HFF-Myc (cell line): ENCODE measurements at places on chromosomes 7 and 10.

- no peak for DNase-seq
Measured at GRCh38 chr7:140518370-140519006, 39.2 kb upstream of the MKRN1 start.

- no peak for DNase-seq
Measured at GRCh38 chr10:120749856-120750566, 101.2 kb upstream of the WDR11 start.

DNA sequence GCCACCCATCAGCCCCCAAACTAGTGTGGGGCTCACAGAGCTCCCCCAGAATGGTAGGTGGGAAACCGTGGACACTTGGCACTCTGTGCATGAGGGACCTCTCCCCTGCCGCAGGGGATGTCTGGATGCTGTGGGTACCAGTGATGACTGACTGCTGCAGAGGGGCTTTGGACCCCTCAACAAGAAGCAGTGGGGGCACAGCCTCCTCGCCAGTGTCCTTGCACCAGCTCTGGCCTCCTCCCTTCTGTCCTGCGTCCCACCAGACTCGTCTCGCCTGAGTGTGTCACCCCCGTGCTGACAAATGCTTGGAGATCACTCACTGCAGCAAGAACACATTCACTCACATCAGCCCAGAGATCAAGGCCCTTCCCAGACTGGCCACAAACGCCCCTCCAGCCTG lies 37.3 kb upstream of the R3HCC1L start:
- DNase-seq, result no peak

DNA sequence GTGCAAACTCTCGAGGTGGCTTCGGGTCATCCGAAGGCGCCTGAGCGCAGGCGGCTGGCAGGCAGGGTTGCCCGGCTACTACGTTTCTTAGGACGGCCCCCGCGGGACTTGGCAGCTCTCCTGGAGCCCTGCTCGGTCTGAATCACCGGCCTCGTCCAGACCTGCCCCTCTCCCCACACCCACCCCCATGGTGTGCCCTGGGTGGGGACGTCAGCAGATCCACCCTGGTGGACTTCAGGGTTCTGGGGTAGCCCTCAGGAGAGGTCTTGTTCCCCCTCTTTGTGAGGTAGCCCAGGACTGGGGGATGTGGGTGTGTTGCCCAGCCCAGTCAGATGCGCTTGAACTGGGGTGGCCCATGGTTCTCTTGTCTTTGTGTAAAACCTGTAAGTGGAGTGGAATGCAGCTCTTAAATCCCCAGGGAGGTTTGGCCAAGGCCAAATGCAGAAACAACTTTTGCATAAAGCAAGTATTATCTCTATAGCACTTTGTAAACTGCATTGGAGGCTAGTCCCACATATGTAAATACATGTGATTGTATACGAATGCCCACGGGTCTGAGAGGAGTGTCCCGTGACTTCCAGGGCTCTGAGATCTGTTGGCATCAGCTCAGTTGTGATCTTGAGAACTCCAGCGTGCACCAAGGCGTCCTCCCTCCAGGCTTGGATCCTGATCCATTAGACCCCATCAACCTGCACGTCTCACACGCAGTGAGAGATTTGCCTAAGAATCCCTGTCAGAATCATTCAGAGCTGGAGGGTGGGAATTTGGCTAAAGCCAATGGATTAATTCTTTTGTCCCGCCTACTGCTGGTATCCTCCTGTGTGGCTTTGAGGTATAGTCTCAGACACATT lies 1.8 kb downstream of the PFKFB3 start:
- no peak for DNase-seq

DNA sequence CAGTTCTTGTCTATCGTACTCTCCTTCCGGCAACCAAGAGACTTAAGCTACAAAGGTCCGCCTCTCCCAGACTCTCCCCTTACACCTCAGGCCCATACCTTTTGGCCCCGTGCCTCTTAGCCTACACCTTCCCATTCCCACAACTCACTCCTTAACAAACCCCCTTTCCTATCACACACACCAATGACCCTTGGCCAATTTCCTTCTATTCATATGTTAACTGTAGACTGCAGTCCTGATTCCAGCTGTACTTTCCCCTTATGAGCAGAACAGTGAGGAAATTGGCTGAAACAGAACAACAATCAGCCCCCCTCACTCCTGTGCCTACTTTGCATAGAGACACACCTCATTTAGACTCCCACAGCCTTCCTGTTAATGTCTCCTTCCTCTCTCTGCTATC lies 1.4 kb upstream of the TMEM139 start:
- no peak for DNase-seq

- no peak for DNase-seq
Measured at GRCh38 chr10:10855151-10855581, 162.5 kb upstream of the CELF2 start.

DNA sequence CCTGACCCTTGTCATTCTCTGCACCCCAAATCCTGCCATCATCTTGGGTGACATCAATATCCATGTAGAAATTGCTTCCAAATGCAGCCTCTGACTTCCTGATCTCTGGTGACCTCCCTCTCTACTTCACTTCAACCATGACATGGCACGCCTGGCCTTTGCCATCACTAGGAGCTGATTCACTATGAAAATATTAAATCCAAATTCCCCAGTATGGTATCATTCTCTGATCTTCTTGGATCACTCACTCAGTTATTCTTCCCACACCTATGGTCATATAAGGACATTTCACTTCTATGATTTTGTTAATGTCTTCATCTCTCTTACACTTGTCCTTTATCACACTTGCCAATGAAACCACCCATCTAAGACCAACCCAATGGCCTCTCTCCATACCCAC lies 73.7 kb upstream of the ODAD2 start:
- DNase-seq, result no peak

DNA sequence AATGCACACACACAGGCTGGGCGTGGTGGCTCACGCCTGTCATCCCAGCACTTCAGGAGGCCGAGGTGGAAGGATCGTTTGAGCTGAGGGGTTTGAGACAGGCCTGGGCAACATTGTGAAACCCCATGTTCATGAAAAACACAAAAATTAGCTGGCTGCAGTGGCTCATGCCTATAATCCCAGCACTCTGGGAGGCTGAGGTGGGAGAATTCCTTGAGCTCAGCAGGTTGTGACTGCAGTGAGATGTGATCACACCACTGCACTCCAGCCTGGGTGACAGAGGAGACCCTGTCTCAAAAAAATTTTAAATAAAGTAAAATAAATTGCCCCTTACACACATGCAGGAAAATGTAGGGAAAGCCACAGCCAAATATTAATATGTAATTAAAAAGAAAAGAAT lies 44.1 kb downstream of the RNF32 start:
- DNase-seq, result no peak

DNA sequence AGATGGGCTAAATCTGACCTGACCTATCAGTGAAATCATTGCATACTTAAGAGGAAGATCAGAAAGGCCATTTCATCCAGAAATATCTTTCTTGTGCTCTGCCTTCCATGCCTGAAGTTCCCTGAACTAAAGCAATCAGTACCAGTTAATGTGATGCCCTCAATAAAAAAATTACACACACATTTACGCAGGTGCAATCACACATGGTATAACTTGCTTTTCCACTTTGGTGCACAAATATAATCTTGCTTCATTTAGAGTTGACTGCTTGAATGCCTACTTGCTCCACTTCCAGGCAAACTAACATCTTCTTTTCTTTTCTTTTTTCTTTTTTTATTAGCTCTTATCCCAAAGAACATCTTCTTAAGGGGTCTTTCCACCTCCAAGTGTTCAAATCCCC lies 58.3 kb upstream of the KIF5B start:
- DNase-seq, result no peak

DNA sequence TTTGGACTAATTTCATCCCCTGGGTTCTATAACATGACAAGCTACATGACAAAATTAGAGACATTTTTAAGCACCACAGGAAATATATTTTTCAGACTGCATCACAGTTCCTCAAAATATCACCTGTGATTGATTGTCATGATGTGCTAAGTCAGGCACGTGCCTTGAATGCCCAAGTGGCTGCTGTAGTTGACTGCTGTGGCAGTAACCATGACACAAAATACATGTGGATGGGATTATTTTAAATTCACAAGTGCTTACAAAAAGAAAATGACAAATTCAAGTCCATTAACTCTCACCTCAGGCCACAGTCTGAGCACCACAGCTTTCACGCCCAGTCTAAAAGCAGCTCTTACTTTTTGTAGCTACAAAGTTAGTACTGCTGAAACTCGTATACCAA lies 45.5 kb downstream of the TNPO3 start:
- no peak for DNase-seq

GRCh38 chr7:100894860-100895700 lies 608 bp downstream of the ACHE start:
- no peak for DNase-seq

- peak; percentile 56 for DNase-seq
Measured at GRCh38 chr10:598415-599170, 90.9 kb downstream of the DIP2C start.

- no peak for DNase-seq
Measured at GRCh38 chr7:110977127-110977737, 113.7 kb upstream of the LRRN3 start.

- DNase-seq, result no peak
Measured at GRCh38 chr10:103184615-103185014, 8.5 kb downstream of the NT5C2 start.

DNA sequence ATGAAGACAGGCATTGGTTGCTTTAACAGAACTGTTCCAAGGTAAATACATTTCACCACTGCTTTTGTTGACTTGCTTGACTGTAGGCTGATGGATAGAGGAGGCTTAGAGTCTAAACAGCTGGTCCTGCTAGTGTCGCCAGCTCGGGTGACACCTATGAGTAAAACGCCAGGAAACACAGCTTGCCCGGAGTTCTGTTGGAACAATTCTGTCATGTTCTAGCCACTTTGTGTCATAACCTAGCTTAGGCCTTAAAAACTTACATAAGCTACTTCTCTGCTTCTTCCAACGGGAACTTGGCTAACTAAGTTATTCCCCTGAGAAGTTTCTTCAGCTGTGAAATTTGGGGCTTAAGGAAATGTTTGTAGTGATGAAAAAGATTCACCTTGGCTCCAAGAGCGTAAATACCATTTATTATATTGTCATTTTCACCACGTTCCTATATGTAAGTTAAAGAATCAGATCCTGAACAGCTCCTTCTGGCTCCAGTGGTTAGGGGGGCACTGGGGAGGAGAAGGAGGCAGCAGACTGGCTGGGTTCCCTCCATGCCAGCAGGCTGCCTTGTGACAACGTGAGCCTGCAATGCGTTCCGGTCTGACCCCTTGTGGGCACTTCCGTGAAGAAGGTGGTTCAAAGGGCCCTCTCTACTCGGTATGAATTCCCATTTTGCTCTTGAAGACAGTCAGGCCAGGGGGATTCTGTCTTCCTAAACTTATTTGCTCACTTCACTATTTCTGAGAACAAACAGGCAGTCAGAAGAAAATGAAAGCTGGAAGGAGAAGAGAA lies 253.2 kb downstream of the BMPER start:
- DNase-seq, result no peak

GRCh38 chr7:80155374-80155773 lies 20.7 kb downstream of the GNAI1 start:
- no peak for DNase-seq

- no peak for DNase-seq
Measured at GRCh38 chr10:103872137-103872931, 17.0 kb upstream of the SH3PXD2A start.

DNA sequence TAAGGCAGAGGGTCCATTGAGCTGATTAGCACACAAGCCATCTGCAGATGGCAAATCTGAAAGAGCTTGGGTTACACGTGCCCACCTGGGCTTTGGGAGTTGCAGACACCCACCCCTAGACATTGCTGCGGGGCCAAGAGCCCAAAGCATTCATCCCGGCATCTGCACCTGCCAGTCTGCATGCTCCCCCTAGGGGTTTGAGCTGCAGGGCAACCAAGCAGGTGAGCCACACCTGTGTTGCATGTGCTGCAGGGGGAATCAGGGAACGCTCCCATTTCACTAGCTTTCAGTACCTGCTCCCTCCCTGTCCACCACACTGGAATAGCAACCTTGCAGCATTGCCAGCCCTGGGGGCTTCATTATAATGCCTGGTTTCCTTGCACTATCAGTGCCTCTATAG lies 21.1 kb downstream of the C7orf33 start:
- DNase-seq, result no peak

- DNase-seq, result no peak
Measured at GRCh38 chr10:109025172-109025571, 898.1 kb downstream of the XPNPEP1 start.

GRCh38 chr10:127043301-127043700 lies 138.1 kb downstream of the DOCK1 start:
- DNase-seq, result no peak

DNA sequence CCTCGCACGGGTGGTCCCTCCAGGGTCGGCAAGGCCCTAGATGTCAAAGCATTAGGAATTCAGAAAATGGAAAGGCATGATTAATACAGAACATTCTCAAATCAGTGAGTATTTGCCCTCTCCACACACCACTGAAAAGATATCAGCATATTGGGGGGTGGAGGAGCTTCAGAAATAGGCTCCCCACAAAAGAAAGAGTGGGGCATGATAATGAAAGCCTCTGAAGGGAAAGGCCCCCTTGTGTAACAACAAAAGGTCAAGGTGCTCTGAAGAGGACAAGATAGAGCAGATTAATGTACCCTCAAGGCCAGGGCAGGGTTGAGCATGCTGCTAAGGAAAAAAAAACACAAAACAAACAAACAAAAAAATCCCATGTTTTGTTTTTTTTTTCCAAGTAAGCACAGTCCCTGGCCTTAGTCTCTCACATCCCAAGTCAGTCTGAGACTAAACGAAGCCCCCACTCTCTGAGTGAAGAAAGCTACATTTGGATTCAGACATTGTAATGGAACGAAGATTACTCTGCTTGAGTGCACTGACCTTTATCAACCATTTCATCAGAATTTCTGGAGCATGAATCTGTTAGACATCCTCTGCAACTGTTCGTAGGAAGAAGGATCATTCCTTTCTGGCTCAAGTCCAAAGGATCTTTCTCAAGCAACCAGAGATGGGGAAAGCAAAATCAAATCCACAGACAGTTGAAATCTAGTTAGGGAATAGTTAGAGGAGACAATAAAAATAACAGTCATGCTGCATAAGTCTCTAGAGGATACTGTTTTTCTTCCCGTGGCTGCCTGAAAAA lies 27.4 kb upstream of the DGKI start:
- no peak for DNase-seq

- no peak for DNase-seq
Measured at GRCh38 chr10:33402220-33403073, 68.0 kb upstream of the NRP1 start.

GRCh38 chr10:90440870-90441269 lies 417.0 kb downstream of the HTR7 start:
- DNase-seq, result no peak

GRCh38 chr10:117545141-117546019 lies 2.8 kb downstream of the EMX2 start:
- no peak for DNase-seq

DNA sequence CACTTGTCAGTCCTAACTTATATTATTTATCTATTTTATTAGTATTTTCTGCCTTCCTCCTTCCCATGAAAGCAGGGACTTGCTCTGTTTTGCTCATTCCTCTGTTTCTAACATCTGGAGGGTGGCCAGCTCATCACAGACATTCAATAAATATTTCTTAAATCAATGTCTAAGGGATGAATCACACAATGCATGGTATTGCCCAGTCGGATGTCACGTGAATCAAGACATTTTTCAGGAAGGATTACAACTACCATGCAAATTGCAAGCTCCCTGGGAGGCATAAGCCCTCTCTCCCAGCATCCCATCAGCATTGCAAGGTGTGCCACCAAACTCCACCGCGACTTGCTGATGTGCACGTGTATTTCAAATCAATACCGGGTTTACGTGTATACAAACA lies 146.6 kb upstream of the RNF32 start:
- DNase-seq, result no peak

GRCh38 chr7:7911369-7912123 lies 57.0 kb upstream of the GLCCI1 start:
- DNase-seq, result peak; percentile 9
